Activated CD4-positive, alpha-beta memory T cell treated with anti-CD3 and anti-CD28 coated beads, Interleukin-2, amount 10 ng/mL, durations not matched to agents 7 days and 5 days (primary cell): ENCODE measurements at places on chromosomes 12 and 14. TPM values are rescaled to one million over a fixed set of nuclear protein-coding genes. Genes with fewer than 3 reads are reported as not detected.

The LPCAT3 gene
- total RNA-seq = 34.6 TPM

The RFX4 gene
- total RNA-seq = not detected

The PRPH gene
- total RNA-seq = 0.38 TPM

The NCAPD2 gene
- total RNA-seq = 153 TPM

The EGLN3 gene
- total RNA-seq = 10.9 TPM

The PABPN1 gene
- total RNA-seq = 198 TPM

The SDR9C7 gene
- total RNA-seq = not detected

The NEMP1 gene
- total RNA-seq = 59.2 TPM

The CHGA gene
- total RNA-seq = not detected

The RPL10L gene
- total RNA-seq = not detected

The CPNE6 gene
- not detected for total RNA-seq

The CRIP2 gene
- 1.8 TPM for total RNA-seq

The USP44 gene
- total RNA-seq = 0.88 TPM

The BMP4 gene
- total RNA-seq = 0.83 TPM

The SERPINA1 gene
- 0.53 TPM for total RNA-seq

The LTBP2 gene
- total RNA-seq = 0.40 TPM

The SLC6A13 gene
- not detected for total RNA-seq

The CKB gene
- total RNA-seq = 3.8 TPM

The ADAM21 gene
- total RNA-seq = not detected
